Stimulated activated CD8-positive, alpha-beta memory T cell treated with anti-CD3 and anti-CD28 coated beads, Interleukin-2, amount 100 ng/mL, for 1 hour (primary cell): ENCODE measurements at places on chromosomes 2 and 18.

- no peak for DNase-seq
Observed at GRCh38 chr2:164979113-164979512, 23.8 kb upstream of the SLC38A11 start.

DNA sequence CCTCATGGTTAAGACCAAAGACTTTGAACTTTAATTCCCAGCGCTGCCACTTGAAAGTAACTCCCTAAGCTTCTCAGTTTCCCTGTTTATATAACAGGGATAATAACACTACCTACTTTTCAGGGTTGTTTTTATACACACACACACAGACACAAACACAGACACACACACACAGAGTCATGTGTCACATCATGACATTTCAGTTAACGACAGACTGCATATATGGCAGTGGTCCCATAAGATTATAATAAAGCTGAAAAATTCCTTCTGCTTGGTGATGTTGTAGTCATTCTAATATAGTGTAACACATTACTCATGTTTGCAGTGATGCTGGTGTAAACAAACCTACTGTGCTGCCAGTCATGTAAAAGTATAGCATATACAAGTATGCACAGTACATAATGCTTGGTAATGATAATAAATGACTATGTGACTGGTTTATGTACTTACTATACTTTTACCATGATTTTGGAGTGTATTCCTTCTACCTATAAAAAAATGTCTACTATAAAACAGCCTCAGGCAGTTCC lies 89.2 kb upstream of the ITGA4 start:
- DNase-seq, result no peak

DNA sequence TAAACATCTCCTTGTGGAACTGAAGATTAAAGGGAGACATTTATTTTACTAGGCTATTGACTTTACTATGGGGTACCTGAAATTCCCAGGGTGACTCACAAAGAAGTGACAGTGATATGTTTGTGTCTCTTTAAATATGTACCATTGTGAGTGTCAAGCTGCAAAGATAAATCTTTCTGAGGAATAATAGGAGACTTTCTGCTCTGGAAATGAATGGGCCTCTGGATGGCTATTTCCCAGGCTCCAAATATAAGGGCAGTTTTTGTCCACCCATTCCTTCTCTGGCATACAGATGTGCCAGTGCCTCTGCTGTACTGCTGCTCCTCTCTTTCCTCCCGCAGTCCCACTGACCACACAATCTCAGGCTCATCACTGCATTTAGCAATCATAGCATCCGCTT lies 586.4 kb upstream of the CNTNAP5 start:
- DNase-seq, result no peak

GRCh38 chr2:207311316-207312005 lies 145.7 kb upstream of the KLF7 start:
- no peak for DNase-seq

- no peak for DNase-seq
Observed at GRCh38 chr18:76835380-76835779, 13.0 kb downstream of the ZNF236 start.

- DNase-seq, result no peak
Observed at GRCh38 chr2:207629553-207629952, 4.4 kb upstream of the METTL21A start.

GRCh38 chr2:215417400-215417951 lies 18.4 kb downstream of the FN1 start:
- DNase-seq, result no peak

GRCh38 chr2:233120459-233120858 lies 60.3 kb downstream of the INPP5D start:
- DNase-seq, result no peak

DNA sequence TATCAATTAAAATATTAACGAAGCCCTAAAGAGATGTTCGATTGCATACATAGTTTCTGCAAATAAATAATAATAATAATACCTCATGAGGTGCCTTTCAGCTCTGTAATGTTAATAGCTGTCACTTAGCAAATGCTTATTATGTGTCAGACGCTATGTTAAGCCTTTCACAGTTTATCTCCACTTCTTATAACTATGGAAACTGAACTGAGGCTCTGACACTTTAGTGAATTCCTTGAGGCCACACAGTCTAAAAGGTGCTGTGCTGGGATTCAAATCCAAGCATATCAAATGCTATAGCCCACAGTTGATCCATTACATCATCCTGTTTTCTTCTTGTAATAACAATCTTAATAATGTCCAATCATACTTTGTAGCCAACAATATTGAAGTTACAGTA lies 1571.5 kb upstream of the NXPH2 start:
- no peak for DNase-seq

- no peak for DNase-seq
Observed at GRCh38 chr2:218360453-218360852, 3.8 kb downstream of the CATIP start.

DNA sequence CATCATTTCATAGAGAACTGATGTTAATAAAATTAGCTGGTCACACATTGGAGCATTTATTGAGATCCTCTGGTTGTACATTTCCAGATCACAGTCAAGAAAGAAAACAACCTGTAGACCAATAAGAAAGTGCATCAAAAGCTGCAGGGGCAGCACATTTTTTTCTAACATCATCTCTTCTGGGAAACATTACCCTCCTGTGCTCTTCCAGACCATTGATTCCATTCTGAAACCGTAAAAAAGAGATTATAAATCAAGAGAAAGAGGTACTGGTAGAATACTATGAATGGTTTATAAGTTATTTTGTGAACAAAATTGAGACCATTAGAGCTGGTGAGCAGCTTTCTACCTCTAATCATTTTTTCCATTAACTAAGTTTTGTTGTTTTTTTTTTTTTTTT lies 1548.2 kb upstream of the CELF4 start:
- no peak for DNase-seq

DNA sequence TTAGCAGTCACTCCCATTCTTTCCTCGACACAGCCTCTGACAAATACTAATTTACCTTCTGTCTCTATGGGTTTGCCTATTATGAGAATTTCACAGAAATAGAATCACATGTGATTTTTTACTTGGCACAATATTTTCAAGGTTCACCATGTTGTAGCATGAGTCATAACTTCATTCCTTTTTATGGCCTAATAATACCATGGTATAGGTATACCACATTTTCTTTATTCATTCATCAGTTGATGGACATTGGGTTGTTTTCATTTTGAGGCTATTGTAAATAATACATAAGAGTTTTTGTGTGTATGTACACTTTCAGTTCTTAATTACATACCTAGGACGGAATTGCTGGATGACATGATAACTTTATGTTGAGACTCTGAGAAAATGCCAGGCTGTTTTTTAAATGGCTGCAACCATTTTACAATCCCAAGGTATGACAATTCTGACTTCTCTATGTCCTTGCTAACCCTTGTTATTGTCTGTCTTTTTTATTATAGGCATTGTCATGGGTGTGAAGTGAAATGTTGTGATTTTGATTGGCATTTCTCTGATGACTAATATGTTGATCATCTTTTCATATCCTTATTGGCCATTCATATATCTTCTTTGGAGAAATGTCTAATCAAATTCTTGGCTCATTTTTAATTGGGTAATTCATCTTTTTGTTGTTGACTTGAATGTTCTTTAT lies 87.9 kb downstream of the IRS1 start:
- no peak for DNase-seq

- DNase-seq, result no peak
Observed at GRCh38 chr2:204024503-204024902, 87.9 kb downstream of the ICOS start.

GRCh38 chr2:55862673-55863390 lies 60.8 kb downstream of the EFEMP1 start:
- no peak for DNase-seq

DNA sequence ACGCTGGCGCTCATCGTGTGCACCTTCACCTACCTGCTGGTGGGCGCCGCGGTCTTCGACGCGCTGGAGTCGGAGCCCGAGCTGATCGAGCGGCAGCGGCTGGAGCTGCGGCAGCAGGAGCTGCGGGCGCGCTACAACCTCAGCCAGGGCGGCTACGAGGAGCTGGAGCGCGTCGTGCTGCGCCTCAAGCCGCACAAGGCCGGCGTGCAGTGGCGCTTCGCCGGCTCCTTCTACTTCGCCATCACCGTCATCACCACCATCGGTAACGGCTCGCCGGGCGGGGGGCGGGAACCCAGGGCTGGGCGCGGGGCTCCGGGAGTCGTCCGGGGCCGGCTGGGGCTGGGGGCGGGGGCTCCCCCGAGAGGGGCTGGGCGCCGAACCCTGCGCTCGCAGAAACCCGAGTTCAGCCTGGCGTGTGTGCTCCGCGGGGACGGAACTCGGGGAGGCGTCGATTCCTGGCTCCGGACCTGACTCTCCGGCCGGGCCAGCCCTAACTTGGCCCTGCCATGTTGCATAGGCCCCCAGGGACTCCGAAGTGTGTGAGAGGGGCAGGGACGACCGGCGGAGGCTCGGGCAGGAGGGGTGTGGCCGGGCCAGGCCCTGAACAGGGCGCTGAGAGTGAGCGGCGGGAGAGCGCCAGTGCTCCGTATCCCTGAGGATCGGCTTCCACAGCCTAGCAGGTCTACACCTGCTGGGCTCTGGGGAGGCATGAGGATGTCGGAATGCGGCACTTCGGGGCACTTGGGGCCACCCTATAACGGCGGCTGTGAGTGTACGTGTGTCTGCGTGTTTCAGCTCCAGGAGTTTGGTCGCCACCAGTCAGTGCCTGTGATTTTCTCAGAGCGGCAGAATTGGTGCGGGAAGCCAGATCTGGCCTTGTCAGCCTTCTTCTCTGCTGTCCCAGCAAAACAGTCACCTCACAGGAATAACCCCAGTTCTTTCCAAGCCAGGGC lies 651 bp downstream of the KCNK3 start:
- DNase-seq, result no peak

- no peak for DNase-seq
Observed at GRCh38 chr18:43665105-43665788, 388.0 kb upstream of the SYT4 start.

DNA sequence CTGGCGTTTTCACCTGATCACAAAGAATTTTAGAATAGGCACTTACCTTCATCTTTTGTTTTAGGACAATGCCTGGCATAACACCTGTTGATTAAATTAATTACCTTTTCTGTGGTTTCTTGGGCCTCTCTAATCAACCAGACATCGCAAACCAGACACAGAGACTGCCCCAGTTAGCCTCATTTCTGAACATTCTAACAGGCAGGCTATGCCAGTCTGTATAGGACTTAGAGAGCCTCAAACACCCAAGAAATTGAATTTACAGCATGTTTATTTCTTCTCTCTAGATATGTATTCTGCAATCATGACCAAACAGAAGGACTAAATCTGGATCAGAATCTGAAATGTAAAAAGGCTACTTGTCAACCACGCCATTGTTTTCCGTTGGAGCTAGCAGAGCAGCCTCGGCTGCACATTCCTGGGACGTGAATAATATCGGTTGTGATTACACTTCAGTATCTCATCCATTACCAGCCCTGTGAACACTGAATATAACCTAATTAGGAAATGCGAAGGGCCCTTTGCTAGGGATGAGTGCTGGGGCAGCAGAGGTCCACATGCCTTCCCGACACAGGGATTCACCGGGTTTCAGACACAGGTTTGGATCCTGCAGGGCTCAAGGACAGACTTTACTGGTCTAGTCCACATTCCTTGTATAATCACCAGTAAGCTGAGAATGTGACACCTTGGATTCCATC lies 17.5 kb upstream of the CDC42EP3 start:
- no peak for DNase-seq

GRCh38 chr2:65343386-65343785 lies 89.0 kb downstream of the SPRED2 start:
- no peak for DNase-seq

DNA sequence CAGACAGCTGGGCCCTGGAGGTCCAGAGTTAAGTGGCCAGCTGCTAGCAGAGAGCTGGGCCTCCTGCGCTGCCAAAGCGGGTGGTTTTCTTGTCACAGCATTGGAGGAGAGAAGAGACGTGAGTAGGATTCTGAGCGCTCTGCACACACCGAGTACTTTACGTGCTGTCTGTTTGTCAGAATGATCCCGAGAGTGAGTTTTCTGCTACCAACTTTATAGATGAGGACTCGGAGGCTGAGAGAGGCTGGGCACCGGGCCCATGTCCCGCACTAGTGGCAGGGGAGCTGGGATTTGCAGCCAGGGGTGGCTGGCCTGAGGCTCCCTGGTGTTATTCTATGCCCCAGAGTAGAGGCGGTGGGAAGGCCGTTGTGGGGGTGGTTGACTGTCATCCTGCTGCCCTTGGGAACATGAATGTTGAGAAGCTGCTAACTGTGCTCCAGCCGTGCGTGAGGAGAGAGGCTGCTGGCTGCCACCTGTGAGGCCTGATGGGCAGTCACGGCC lies 36.3 kb upstream of the MBP start:
- DNase-seq, result no peak

DNA sequence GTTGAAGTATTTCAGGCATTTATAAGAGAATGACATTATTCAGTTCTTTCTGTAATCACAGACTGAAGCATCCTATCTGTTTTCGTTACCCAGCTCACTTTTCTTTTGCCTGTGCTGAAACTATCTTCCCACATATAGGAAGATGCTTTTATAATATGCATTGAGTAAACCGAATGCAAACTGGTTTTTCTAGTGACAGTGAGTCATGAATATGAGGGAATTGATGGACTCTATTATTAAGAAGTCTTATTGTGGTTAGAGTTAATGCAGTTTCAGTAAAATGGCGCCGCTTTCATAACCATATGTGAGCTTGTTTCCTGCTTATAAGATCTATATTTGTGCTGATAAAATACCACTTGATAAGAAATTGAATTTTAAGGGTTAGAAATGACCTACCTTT lies 59.2 kb downstream of the ACVR2A start:
- no peak for DNase-seq

GRCh38 chr2:144131042-144131441 lies 388.9 kb downstream of the ZEB2 start:
- DNase-seq, result no peak

GRCh38 chr2:72757177-72757775 lies 68.6 kb downstream of the EXOC6B start:
- DNase-seq, result no peak

GRCh38 chr18:79795446-79795845 lies 2.3 kb upstream of the KCNG2 start:
- DNase-seq, result no peak

- no peak for DNase-seq
Observed at GRCh38 chr2:204491528-204491927, 53.7 kb upstream of the PARD3B start.

GRCh38 chr18:11494107-11494506 lies 115.3 kb upstream of the SLC35G4 start:
- no peak for DNase-seq

- no peak for DNase-seq
Observed at GRCh38 chr18:66136039-66136438, 385.2 kb downstream of the CDH7 start.

DNA sequence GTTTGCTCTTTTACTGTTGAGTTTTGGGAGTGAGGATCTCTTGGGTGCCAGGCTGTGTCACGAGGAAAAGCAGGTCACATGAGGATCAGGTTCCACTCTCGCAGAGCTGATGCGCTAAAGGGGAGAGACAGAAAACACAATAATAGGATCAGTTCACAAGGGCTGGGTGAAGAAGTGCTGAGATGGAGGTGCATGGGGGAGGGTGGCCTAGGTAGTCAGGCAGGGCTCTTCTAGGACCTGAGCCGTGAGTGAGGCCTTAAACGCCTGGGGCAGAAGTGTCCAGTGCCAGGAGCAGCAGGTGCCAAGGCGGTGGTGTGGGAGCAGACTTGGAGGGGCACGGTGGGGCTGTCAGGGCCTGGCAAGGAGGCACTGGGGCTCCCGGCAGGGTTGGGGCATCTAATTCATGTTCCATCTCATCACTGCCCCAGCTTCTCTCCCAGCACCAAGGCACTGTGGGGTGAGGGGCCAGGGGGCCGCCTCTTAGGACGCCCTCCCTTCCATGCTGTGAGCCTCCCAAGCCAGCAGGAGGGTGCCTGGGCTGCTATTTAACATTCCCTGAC lies 9.3 kb downstream of the KCNIP3 start:
- DNase-seq, result no peak
